Right ventricle myocardium superior (tissue), 1 donor: ENCODE measurements at places on chromosomes 2 and 18.
A peak's percentile ranks its signal among the peaks of the same experiment; 100 is the strongest.

DNA sequence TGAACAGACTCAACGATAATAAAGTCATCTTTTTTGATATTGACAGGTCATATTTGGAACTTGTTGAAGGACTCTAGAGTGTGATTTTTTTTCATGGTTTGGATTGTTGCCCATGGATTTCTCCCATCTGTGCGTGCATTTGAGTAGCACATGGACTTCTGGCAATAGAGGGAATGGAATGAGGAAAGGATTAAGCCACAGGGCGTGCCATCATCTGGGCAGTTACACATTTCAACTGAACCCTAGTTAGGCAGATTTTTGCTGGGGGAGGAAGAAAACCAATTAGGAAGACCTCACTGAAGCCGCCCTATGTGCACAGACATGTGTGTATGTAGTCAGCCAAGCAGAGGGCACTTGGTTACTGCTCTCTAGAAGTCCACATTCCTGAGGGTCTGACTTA is 72.6 kb downstream of the TPGS2 start:
- no peak for DNase-seq

- no peak for DNase-seq
Observed at GRCh38 chr18:55821219-55821618, 233.2 kb upstream of the TCF4 start.

DNA sequence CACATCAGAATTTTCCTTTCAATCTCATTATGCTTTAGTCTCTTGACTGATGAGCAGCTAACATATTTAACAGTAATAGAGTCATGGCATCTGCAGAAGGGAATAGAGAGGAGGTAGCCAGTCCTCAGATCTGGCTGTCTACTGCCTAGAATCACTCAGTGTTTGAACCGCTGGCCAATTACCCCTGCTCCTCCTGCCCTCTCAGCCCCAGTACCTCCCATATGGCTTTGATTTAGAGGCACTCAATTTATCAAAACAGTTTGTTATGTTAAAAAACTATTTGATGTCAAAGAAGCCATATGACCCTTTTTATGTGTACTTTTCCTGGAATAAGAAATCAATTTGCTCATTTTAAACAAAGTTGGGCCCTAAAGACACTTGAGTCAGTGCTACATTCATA is 355.2 kb downstream of the CMPK2 start:
- DNase-seq, result no peak

DNA sequence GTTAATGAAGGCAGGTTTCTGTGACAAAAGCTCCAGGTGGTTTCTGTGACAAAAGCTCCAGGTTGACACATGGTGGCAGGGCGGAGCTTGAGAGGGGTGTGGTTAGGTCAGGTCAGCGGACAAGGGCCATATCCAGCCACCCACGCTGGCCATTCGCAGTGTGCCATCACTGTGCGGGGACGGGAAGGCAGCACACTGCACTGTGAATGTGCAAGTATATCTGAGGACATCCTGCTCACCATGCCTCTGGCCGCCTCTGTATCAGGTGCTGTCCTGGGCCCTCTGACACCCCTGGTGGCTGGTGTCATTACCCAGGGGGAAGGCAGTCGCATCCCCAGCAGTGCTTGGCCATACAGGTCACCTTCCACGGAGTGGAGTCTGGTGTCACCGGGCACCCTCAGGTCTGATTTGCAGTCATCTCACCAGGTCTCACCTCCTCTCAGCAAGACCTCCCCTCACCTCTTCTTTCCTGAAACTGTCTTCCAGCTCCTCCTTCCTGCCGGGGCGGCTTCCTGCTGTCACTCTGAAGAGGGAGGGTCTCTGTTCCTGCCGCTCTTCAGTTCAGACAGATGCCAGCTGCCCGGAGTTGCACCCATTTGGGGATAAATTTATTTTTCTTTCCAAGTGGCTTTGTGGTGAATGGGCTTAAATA is 34.9 kb downstream of the CTIF start:
- DNase-seq, result no peak

GRCh38 chr2:24269265-24269664 is 91.1 kb downstream of the ITSN2 start:
- no peak for DNase-seq

GRCh38 chr2:195659114-195659513 is 2.1 kb downstream of the SLC39A10 start:
- no peak for DNase-seq

- peak; percentile 85 for DNase-seq
Observed at GRCh38 chr2:100242891-100243619, 79.2 kb downstream of the LONRF2 start.

- no peak for DNase-seq
Observed at GRCh38 chr2:32824070-32824809, 122.5 kb upstream of the LTBP1 start.

DNA sequence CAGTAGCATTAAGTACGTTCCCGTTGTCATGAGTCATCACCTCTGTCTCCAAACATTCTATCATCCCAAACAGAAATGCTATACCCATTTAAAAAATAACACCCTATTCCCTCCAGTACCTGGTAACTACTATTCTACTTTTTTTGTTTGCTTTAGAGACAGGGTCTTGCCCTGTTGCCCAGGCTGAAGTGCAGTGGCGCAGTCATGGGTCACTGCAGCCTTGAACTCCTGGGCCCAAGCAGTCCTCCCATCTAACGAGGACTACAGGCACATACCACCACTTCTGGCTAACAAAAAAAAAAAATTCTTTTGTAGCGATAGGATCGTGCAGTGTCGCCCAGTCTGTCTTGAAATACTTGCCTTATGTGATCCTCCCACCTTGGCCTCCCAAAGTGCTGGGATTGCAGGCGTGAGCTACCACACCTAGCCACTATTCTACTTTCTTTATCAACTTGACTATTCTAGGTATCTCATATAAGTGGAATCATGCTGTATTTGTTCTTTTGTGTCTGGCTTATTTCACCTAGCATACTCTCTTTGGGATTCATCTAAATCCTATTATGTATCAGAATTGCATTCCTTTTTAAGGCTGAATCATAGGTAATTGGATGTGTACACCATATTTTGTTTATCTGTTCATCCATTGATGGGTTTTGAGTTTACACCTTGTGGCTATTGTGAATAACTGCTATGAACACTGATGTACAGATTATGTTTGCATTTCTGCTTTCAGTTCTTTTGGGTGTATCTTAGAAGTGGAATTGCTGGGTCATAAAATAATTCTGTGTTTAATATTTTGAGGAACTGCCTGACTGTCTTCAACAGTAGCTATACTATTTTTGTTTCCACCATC is 14.4 kb downstream of the ZCCHC2 start:
- no peak for DNase-seq

DNA sequence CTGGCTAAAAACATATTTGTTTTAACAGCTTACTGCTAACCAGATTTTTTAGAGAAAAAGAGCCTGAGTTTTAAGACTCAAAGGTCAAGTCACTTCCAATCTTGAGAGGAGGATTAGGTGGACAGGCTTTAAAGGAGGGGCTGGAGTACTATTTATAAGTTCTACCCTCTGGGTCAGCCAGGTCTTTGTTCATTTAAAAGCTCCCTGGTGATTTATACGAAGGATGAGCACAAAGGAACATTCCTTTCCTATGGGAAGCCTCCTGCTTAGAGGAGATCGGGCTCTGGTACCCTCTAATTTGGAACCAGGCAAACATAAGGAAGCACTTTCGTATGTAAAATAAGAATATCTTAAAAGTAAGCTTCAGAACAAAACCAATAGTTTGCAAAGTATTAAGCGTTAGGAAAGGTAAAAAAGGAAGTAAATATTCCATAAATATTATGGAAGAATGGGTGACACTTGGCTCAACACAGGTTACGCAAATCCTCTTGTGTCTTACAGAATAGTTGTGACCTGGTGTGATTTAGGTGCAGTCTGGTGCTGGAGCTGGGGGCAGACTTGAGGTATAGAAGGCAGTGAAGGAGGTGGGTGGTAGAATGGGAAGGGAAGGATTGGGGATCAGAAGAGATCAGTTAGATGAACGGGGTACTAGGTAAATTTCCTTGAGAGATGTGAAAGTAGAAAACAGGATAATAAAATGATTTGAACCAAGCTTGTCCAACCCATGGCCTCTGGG is 35.6 kb downstream of the PDE6D start:
- no peak for DNase-seq

- no peak for DNase-seq
Observed at GRCh38 chr2:30273574-30273929, 42.2 kb downstream of the LBH start.

DNA sequence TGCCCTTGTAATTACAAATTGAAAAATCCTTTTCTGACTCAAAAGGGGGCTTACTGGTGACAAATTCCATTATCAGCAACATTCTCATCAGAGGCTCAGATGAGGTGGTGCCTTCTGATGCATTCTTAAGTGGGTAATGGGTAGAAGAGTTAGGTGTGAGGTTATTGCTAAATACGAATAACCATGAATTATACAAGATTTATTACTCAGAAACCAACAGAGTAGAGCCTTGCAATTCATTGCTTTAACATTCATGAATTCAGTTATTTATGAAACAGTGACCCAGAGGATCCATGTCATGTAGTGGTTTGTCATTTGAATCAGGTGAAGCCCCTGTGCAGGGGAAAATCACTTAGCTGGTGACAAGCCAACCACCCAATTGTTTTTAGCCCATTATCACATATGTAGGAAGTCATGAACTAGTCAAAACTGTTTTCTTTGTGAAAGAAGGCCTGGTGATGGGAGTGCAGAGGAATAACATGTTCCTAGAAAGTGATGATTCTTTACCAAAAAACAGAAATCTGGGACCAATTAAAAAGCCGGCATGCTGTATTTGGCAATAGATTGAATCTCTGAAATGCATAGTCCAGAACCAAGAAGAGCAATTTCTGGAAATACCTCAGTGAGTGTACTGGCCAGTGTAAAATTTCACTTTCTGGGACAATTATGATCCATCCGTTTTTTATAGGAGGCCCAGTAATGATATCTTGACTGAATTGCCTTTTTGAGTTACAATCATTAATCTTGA is 70.2 kb downstream of the CRIM1 start:
- no peak for DNase-seq

- no peak for DNase-seq
Observed at GRCh38 chr2:210919128-210919527, 362.7 kb downstream of the CPS1 start.

- DNase-seq, result no peak
Observed at GRCh38 chr18:35334821-35335220, 9.4 kb downstream of the ZNF24 start.

GRCh38 chr2:227783404-227784138 is 30.1 kb upstream of the CCL20 start:
- DNase-seq, result no peak

DNA sequence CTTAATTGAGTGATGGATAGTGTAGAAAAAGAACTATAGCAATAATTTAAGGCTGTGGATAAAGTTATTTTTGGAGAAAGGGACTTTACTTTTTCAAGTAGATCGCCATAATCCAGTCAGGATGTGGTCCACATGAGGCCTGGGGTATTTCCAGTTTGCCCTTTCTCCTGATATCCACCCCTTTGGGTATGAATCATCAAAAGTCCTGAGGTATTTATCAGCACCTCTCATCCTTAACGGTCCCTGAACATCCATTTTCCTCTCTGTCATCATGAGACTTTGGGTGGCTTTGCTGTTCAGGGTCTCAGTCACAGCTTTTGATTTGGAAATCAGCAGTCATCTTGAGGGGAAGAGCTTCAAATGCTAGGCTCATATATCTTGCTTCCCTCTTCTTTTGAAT is 39.3 kb upstream of the ELAC1 start:
- no peak for DNase-seq

GRCh38 chr2:133104871-133105270 is 434.9 kb upstream of the LYPD1 start:
- DNase-seq, result no peak

DNA sequence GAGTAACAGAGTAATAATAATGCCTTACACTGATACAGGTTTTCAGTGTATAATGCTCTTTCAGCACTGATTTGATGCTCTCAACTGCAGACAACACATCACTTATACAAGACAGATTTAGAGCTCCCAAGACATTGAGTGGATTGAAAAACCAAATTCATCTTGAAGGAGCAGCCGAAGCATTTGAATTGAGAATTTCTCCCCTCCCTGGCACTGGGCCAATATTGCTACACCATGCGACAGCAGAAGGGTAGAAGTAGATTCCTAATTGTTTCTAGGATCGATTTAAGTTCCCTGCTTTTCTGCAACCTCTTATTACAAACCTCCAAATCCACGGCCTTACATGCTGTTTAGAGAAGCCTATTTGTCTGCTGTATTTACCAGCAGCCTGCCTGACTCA is 15.5 kb downstream of the CENPA start:
- DNase-seq, result no peak

DNA sequence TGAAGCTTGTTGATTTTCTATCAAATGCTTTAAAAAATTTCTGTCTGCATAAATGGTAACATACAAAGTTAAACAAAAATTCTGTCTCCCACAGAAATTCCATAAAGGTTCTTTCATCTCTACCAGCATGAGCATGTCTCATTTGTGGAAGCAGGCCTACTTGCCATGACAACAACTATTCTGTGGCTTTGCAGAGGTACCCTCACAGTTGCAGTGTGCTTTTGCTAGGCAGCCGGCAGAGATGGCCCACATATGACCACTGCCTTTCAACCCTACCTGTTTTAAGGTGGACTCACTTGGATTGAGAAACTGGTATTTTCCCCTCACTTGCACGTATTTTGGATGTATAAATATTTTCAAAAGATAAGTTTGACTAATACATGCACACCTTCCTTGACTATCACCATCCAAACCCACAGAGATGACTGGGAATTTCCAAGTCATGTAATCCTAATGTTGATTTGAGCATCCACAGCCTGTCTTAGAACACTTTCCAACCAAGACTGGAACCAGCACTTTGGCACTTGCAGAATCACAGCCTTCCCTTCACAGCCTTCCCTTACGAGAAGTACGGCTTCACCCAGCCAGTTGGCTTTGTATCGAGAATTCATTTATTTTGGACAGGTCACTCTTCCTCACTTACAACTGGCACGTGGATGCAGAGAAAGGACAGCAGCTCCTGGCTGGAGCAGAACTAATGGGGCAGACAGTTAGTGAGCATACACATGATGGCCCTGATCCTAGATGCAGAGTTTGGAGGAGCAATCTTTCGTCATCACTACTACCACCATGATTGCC is 9.3 kb upstream of the FHL2 start:
- DNase-seq, result no peak

DNA sequence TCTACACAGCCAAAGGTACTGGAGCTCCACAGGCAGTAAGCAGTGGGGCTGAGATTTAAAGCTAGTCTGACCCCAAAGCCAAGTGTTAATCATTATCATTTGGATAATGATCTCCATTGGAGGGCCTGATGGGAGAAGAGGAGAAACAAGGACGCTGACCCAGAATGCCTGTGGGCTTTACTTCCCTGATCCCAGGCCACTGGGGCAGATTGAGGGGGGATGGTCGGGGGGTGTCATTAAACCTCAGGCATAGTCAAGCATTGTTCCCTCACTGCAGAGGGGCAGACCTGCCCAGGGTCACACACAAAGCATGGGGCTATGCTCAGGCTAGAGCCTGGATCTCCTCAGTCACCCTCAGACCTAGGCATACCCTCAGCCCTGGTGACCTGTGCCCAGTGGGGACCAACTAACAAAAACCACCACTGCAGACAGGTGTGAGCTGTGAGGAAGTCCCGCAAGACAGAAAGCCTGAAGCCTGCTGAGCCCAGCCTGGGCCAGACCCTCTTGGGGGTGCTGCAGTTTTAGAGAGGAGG is 53.4 kb downstream of the SDC1 start:
- no peak for DNase-seq

- DNase-seq, result no peak
Observed at GRCh38 chr2:165248238-165248637, 9.0 kb downstream of the SCN2A start.

GRCh38 chr2:42001711-42002201 is 46.1 kb upstream of the PKDCC start:
- no peak for DNase-seq
